ENCODE measurements at places on chromosomes 7 and 10.

DNA sequence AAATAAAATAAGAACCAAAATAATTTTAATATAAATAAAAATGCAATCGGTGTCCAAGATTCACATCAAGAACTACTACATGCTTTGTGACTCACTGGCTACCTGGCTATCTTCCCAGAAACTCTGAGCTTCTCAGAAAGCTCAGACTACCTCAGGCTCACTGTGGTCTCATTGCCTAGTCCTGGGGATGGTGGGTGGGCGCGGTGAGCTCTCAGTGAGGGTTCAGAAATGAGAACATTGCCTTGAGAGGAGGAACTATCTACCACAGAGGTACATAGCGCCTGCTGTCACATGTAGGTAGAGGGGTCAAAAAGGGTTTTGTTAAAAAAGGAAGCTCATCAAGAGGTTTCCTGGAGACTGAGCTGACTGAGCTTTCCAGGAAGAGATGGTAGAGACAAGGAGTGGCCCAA is 108.0 kb downstream of the WDFY4 start:
- DNase-seq: no peak

GRCh38 chr10:127657056-127657455 is 79.9 kb upstream of the FOXI2 start:
- no peak for DNase-seq

DNA sequence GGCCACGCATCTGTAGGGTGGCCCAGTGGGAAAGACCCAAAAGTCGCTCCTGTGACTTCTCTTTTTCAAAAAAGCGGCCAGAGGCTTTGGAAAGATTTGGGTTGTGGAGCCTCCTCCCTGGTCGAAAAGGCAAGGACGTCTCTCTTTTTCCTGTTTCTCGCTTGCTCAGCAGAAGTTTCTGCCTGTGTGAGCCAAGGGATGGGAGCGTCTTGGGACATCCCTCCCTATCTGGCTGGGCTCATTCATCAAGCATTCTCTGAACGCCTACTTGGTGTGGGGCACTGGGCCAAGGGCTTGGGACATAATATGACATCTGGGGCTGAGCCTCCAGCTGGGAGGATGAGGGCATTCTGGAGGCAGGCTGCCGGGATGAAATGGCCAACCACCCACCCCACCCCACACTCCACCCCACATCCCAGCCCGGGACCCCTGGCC is 120.9 kb downstream of the C10orf105 start:
- no peak for DNase-seq

GRCh38 chr10:81065474-81065873 is 527.8 kb downstream of the SH2D4B start:
- no peak for DNase-seq

- no peak for DNase-seq
These were observed 40.9 kb downstream of the CDH23 start for GRCh38 chr10:71437537-71438092.

DNA sequence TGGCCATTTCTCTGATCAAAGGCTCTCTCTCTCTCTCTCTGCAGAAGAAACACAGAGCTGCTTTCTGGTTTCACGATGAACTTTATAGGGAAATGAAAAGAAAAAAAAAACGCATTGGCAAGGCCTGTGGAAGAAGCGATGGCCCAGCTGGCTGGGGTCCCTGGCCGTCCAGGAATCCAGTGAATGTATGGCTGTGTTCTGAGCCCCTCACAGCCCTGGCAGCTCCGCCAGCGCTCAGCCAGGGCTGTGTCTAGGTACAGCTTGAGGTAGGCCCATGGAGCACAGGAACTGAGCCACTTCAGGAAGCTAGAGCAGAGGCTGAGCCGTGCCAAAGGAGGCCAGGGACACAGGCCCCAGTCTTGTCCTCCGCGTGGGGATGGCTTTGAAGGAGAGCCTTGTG is 13.1 kb upstream of the UCMA start:
- no peak for DNase-seq

- DNase-seq: no peak
These were observed 130.1 kb downstream of the MYO3A start for GRCh38 chr10:26064106-26064505.

GRCh38 chr7:71808115-71808514 is 604.0 kb downstream of the CALN1 start:
- DNase-seq: no peak

DNA sequence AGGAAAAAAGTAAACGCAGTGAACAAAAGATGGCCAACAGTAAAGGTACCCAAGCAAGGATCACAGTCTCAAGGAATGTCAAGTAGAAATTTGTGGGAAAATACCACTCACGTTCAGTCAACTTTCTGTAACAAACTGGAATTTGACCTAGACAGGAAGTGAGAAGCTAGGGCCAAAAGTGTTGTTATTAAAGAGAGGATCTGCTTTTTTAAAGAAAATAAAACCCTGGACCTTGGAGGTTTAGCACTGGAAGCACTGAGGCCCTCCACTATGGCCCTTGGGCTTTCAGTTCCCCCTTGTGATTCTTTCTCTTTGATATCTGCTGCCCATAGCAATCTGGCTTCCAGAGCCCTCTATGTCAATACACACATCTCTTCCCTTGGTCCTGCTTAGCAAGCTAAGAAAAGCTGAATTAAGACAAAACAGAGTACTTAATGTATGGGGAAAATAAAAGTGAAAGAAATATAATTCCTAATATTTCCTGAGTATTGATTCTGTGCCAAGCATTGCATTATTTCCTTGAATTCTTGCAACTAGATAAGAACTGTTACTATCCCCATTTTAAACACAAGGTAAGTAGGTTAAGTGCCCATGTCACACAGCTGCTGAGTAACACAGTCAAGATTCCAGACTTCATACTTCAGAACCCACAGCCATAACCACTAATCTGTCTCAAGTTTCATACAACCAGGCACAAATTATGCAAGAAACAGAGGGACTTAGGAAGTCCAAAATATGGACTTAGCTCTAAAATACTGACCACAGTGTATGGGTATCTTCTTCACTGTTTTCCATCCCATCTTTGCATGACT is 2.6 kb upstream of the ZNF438 start:
- DNase-seq: no peak

GRCh38 chr7:12588259-12588904 is 17.9 kb downstream of the SCIN start:
- DNase-seq: no peak

DNA sequence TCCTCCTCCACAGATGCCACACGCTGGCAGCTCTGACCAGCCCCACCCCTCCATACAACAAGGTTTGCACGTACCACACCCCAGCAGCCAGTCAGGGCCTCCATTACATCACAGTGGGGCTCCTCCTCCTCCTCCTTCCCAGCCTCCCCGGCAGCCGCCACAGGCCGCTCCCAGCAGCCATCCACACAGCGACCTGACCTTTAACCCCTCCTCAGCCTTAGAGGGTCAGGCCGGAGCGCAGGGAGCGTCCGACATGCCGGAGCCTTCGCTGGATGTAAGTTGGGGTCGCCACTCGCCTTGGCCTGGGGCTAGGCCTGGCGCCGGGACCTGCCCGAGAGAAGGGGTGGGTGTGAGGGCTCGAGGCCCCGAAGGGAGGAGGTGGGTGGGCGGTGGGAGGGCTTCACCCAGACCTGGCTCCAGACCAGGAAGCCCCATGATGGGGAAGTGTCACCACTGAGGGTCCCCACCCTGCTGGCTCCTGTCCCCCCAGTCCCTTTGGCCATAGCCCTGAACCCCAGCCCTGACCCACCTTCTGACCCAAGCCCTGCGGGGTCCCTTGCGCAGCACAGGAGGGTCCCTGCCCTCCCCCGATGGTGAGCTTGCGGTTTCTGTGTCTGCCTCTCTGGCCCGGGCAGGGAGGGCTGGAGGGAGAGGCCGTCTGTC is 36.2 kb upstream of the PPIF start:
- no peak for DNase-seq

GRCh38 chr7:27130540-27131389 is at the start of gene HOXA4:
Gene HOXA4 (minus strand): TSS chr7:27130757. CDS start chr7:27130733, 24 bp downstream.
- DNase-seq: peak; percentile 51

DNA sequence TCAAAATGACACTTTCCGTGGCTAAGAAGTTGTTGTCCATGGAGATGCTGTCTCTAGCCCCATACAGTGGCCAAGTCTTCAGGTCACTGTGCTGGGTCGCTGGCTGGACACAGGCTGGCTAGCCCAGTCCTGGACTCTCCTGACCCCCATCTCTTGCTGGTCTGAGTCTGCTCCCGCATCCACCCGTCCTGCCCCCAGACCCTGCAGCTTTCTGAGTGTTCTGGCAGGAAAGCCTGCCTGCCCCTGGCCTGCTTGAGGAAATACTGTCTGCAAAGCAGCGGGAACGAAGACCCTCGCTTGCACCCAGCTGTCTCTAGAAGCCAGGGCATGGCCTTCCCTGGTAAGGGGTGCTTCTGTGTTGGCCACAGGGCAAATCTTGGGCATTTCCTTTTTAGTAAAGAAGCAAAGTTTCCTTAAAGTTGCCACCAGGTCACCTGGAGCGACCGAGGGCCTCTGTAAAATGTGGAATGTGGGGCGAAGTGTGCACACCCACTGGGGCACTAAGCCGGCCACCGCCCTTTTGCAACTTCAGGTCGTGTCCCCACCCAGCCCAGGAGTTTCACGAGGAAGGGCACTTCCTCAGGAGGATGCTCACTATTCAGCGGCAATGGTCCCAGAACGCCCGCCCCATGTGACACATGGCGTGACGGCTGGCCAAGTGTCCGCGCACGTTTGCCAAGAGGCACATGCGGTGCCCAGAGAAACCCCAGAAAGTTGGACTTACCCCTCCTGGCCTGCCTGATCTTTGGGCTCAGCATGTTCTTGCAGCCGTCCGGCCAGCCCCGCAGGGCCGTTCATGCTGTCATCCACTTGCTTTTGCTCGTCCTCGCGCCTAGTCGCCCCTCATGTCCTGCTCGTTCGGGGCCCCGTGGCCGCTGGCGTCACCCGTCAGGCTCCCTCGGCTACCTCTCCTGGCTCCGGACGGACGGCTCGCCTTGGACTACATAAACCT is 558 bp downstream of the ARHGAP22 start:
- DNase-seq: no peak

DNA sequence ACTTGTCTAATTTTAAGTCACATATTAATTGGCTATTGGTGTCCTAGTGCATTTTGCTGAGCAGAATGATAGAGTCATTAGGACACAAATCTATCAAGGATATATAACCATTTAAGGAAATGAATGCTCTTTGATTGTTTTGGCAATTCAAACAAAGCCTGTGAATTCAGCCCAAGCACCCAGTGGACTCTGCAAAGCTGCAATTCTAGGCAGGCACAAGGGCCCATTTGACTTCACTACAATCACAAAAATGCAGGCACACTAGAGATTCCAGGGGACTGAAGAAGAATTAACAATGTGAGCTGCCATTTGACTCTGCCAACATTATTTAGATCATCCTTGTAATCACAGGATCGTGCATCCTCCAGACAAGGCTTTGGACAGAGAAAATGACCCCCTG is 544.2 kb upstream of the PHF14 start:
- DNase-seq: no peak

DNA sequence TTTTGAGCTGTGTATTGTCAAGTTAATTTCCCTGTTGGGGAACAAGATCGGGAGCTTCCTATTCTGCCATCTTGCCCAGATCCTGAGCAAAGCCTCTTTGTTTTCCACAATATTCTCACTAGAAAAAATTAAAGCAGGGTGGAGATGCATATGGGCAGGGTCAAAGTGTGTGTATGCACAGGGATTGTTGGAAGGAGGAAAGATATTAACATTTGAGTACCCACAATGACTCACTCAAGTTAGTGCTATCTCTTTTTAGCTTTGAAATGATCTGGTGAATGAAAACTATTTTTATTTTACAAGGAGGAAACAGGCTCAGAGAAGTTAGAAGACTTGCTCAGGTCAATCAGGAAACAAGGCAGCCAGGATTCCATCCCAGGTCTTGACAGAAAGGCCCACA is 6.7 kb upstream of the BTBD16 start:
- no peak for DNase-seq

- DNase-seq: no peak
These were observed 146.9 kb downstream of the KCNMA1 start for GRCh38 chr10:77490534-77491314.

- DNase-seq: no peak
These were observed 292.0 kb downstream of the WDR37 start for GRCh38 chr10:1347962-1348772.

GRCh38 chr10:33453081-33454025 is 118.9 kb upstream of the NRP1 start:
- no peak for DNase-seq

DNA sequence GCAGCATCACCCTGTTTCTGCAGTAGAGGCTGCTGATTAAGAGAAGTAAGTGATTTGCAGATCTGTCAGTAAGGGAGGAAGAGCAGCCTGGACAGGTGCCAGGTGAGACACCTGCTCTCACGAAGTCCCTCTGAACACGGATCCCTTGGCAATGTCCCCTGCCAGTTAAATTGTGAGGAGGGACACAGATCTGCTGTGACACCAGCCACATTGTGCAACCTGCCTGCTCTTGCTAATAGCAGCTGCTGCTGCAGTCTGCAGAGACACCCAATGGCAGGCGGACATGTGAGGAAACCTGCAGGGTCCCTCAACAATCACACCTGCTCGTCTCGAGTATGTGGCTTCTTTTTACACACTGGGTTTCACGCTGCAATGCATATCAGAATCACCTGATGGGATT is 31.9 kb downstream of the ANXA11 start:
- no peak for DNase-seq

DNA sequence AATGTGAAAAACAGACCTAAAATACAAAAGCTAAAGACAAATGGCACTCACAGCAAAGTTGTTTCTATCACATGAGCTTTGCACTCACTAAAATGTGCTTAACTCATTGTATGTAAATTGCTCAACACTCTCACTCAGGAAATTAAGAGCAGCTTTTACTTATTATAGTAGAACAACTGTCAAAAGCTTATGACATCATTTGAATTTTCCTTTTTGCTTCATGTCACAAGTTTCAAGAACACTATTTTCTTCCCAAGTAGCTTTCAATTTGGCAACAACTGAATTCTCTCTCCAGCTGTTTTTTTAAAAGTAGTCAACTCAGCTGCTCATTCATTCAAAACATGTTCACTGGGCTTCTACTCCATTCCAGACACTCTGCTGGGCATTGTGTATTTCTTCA is 46.9 kb downstream of the ATE1 start:
- DNase-seq: no peak

Data from stimulated activated CD4-positive, alpha-beta T cell treated with anti-CD3 and anti-CD28 coated beads, TNF-alpha, amount 100 ng/mL, for 1 hour (primary cell).